Activated gamma-delta T cell (primary cell): ENCODE measurements at places on chromosomes 11 and 22.

- no peak for DNase-seq
Measured at GRCh38 chr11:35494957-35495490, 30.4 kb downstream of the PAMR1 start.

DNA sequence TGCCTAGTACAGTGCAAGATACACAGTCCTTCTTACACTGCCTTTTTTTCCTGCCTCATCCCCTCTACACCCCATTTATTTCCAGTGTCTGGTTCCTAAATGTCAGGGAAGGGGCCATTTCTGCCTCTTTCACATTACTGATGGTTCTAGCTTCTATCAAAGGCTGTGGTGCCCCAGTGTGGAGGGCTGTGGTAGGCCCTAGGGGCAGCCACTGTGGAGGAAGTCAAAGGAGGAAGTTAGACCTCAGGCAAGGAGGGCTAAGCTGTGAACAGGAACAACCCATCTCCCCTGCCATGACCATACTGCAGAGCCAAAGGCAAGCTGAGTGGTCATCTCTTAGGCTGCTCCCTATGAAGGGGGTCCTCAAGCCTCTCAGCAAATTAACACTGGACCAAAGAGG is 81.9 kb upstream of the CRTAM start:
- DNase-seq, result no peak

- DNase-seq, result no peak
Measured at GRCh38 chr11:115627666-115628460, 123.6 kb upstream of the CADM1 start.

GRCh38 chr22:49176956-49177355 is 650.7 kb downstream of the BRD1 start:
- no peak for DNase-seq

DNA sequence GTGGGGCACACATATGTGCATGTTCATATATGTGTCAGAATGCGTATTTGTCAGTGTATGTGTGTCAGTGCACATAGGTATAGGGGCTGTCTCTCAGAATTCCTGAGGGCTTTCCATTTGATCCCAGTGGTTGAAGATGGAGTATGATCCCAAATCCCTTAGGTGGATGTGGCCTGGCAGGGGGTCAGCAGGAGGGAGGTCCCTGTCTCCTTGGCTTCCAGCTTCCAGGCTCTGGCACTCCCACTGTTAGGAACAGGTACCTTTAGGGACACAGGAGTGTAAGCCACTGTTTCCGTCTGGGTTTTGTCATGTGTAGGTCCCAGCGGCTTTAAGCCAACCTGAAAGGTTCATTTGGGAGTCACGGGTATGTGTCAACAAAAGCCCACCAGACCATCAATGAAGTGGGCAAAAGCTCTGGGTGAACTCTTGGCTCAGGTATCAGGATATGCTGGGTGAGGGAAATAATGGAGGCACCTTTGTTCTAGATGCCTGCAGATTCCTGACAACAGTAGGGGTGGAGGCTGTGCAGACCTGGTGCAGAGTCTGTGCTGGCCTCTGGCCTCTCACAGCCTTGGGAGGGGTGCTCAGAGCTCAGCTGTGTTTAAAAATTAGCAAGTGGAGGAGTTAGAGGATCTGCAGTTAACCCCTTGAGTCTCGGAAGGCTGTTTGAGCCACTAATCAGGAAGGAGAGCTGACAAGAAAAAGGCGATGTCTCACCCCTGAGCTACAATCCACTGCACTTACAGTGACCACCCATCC is 9.0 kb downstream of the KCNQ1OT1 start:
- DNase-seq, result no peak

DNA sequence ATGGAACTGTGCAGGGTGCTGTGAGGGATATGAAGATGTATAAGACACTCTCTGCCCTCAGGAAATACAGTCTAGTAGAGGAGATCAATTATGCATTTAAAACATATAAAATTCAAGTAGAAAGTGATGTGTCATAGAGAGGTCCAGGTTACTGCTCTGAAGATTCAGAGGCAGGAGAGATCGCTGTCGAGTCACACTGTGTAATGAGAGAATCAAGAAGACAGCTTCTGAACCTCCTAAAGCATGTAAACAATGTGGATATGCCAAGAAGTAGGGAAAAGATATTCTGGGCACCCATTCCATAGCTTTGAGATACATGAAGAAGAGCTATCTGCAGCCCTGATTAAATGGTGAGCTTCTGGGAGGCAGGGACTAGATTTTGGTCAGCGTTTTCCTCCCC is 16.7 kb downstream of the SSH3 start:
- DNase-seq, result no peak

DNA sequence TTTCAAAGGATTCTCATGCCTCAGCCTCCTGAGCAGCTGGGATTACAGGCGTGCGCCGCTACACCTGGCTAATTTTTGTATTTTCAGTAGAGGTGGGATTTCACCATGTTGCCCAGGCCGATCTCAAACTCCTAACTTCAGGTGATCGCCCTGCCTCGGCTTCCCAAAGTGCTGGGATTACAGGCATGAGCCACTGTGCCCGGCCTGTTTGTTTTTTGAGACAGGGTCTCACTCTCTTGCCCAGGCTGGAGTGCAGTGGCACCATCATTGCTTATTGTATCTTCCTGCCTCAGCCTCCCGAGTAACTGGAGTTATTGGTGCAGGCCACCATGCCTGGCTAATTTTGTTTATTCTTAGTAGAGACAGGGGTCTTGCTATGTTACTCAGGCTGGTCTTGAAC is 8.1 kb downstream of the FADS2 start:
- no peak for DNase-seq

DNA sequence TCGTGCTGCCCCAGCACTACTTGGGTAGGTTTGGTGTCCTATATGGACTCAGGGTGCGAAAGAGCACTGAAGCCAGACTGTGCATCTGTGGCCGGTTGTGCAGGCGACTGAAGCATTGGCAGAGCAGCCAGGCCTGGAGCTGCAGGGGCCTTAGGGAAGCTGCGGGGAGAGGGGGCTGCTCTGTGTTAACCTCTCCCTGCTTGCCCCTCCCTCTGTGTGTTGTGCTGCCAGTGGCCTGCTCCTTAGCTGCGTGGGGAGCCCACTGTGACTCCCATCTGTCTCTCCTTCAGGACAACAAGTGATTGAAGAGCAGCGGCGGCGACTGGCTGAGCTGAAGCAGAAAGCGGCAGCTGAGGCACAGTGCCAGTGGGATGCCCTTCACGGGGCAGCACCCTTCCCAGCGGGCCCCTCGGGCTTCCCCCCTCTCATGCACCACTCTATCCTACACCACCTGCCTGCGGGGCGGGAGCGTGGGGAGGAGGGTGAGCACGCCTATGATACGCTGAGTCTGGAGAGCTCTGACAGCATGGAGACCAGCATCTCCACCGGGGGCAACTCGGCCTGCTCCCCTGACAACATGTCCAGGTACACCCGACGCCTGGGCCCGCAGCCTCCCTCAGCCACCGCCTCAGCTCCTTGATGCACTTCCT is 34.3 kb downstream of the TREH start:
- no peak for DNase-seq

DNA sequence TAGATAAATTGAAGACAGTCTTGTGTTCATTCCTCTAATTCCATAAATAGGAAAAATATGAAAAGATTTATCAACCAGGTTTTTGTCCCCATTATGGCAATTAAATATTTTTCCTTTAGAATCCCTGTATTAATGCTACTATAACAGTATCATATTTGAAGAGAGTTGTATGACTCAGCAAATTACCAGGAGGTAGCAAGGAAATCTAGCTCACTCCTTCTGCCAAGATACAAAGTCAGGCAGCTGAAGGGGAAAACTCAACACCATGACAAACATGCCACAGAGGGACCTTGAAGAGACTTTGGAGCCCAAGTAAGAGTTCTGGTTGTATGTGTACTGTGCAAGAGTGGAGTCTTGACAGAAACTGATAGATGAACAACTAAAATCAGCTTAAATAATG is 143.3 kb downstream of the GUCY1A2 start:
- DNase-seq, result no peak

DNA sequence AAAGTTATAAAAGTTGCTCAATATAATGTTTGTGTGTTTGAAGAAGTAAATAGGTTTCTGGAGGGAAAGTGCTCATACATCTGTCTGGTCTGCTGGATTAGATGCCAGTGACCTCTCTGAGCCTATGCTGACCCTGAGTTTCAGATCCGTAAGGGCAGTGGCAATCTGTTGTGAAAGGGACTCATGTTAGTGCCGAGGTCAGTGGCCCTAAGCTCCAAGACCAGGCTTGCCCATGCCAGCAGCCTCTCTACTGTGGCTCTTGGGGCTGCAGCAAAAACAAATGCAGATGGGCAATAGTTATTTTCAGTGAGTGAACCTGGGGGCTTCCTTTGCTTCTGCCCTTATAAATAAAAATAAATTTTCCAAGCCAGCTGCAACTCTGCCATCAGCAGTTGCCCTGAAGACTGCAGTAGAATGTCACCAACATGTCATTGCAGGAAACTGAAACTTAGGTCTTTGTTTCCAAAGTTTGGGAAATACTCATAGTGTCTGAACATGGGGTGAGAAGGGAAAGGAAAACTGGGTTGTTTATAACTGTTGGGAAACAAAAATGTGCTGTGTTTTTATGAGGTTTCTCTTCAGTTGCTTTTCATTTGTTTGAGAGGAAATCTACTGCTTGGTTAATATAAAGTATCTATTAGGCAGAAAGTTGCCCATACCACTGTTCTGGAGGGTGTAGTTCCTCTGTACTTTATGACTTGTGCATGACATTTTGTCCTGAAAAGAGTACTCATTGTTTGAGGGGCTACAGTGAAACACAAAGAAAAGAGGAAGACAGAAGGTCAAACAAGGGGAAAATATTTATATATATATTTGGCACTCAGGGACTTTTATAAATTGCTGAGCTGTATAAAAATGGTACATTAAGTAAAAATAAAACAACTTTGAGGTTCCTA is 9.5 kb upstream of the MS4A4E start:
- no peak for DNase-seq

DNA sequence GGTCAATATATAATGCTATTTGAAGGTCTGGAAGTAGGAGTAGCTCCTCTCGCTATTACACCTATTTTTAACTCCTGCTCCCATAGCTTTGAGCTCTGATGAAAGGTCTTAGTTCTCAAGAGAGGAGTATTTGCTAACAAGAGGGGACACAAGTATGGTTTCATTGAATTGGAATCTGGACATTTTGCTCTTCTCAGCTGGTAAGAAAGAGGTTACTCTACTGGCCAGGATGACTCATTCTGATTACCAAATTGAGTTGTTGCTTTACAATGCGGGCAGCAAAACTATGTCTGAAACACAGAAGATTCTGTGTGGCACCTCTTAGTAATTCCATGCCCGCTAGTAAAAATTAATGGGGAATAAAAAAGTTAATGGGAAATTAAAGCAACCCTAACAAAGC is 63.6 kb upstream of the EP300 start:
- DNase-seq, result no peak

GRCh38 chr22:42825796-42826195 is 31.3 kb downstream of the ARFGAP3 start:
- DNase-seq, result no peak

- DNase-seq, result no peak
Measured at GRCh38 chr11:87878373-87878825, 296.8 kb downstream of the RAB38 start.

DNA sequence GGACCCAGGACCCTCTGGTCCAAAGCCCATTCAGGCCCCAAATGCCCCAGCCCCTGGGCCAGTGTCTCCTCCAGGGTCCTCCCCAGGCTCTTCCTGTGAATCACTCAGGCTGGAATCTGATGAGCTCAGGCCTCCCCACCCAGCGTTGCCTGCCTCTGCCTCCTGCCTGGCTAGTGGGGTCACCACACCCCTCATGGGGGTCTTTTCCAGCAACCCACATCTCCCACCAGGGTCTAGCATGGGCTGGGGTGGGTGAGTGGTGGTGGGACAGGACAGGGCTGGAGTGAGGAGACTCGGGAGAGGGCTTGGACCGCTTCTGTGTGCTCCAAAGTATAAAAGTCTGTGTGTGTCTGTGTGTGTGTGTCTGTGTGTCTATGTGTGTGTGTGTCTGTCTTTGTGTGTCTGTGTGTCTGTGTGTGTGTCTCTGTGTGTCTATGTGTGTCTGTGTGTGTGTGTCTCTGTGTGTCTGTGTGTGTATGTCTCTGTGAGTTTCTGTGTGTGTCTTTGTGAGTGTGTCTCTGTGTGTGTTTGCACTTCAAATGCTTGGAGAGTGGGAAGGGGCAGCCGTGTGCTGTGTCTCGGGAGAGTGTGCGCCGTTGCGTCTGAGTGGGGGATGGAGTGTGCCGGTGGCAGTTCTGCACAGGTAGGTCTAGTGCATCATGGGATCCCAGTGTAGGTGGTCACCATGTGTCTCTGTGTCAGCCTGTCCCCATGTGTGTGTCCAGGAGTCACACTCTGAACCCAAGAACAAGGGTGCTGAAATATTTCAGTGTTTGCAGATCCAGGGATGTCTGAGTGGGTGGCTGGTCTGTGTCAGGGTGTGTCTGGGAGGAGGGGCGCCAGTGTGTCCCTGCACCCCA is 8.8 kb downstream of the RIN1 start:
- no peak for DNase-seq

- no peak for DNase-seq
Measured at GRCh38 chr22:48378673-48379072, 1449.0 kb downstream of the BRD1 start.

DNA sequence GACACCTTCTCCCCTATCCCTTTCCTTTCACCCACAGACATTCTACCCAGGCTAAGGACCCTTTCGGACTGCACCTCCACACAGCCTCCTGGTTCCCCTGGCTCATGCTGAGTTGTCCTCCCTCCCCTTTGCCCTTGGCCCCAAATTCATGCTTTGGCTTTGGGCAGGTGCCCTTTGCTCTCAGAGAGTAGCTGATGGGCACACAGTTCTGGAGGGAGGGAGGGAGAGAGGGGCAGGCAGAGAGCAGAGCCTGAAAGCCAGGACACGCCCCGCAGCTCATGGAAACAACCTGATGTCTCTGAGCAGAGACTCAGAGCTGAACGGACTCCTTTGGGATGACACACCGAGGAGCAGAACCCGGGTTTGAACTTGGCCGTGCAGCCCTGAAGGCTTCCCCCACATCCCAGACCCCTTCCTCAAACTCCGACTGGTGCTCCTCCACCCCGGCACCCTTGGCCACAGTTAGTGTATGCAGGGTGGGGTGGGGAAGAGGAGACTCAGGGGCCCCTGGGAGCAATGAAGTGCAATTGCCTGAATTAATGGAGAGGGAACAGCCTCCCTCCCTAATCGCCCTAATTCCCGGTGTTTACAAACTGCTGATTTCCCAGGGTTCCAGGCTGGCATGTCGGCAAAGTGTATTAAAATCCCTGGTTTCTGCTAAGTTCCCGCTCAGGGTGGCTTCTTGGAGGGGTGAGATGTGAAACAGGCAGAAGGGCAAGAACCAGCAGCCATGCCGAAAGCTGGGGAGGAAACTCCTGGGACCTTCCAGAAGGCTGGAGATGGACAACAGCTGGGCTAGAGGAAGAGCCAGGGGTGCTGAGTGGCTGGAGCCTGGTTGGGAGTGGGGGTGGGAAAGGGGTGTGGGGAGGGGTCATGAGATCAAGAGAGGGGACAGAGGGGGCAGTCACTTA is 71.2 kb upstream of the SHISAL1 start:
- DNase-seq, result no peak

GRCh38 chr11:7520011-7520942 is 6.5 kb downstream of the PPFIBP2 start:
- DNase-seq, result no peak

- DNase-seq, result no peak
Measured at GRCh38 chr11:13772223-13773046, 104.0 kb downstream of the FAR1 start.

- no peak for DNase-seq
Measured at GRCh38 chr11:17471501-17471900, 5.1 kb downstream of the ABCC8 start.
